D721Med (cell line): ENCODE measurements at places on chromosomes 3 and 15.

DNA sequence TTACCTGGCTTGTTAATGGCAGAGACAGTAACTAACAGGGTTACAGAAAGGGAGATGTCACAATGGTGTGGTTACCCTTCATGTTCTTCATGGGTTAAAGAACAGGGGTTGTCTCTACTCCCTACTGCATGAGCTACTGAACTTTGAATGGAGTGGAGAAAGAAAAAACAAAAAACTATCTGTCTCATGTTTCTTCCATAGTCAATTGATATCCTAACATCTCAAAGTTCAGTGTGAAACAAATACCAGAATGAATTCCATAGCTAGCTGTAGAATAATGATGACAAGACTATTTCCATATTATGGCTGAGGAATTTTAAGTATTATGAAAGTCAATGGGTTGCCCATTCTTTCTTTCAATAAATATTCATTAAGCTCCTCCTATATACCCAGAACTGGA is 161.3 kb upstream of the LPP start:
- DNase-seq: no peak

- DNase-seq: no peak
Observed at GRCh38 chr3:30140356-30141075, 465.9 kb upstream of the TGFBR2 start.

GRCh38 chr15:27776501-27776900 is 322.6 kb downstream of the OCA2 start:
- no peak for DNase-seq

DNA sequence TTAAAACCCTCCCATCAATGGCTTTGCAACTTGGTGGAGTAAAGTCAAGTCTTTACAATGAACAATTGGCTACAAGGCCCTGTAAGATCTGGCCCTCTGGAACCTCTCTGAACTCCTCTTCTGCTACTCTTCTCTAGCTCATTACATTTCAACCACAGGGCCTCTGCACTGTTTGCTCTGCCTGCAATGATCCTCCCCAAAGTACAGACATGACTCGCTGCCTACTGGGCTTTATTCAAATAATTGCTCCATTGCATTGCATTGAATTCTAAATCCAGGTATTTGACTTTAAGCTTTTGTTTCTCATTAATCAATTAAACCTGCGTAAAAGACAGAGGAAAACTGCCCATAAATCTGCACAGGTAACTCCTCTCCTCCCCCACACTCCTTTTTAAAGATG is 96.7 kb downstream of the CD47 start:
- DNase-seq: no peak

- DNase-seq: no peak
Observed at GRCh38 chr3:186417791-186418190, 55.8 kb upstream of the DGKG start.

GRCh38 chr15:60781211-60781713 is 302.3 kb upstream of the ICE2 start:
- DNase-seq: no peak

- DNase-seq: no peak
Observed at GRCh38 chr3:115279939-115280338, 132.9 kb upstream of the ZBTB20 start.

DNA sequence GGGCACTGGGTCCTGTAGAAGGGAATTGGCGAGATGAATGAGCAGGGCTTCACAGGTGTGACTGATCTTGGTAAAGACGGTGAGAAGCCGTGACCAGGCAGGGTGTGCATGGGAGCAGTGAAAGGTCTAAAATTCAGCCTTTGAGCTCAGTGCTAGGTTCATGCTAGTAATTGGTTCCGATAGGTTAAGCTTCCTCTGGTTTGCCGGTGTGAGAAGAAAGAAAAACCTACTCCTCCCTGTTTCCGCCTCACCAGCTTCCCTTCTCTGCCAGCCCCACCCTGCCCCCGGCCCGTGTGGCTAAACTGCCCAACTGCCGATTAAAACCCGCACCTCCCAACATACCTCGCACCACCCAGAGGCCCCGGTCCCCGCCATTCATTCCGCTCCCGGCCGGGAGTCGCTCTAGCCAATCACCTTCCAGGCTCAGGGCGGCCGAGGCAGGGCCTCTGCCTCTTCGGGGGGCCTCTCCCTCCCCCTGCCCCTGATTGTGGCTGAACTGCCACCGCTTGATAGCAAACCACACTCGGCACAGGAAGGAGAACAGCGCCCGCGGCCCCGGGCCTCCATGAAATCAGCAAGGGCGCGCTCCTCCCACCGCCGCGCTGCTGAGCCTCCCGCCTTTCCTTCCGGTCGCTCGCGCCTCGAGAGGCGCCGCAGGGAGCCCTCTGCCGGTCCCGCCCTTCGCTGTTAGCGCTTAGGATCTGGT is 7.3 kb upstream of the NRROS start:
- DNase-seq: peak; percentile 69

GRCh38 chr15:60009124-60009960 is 5.2 kb downstream of the FOXB1 start:
- DNase-seq: no peak

DNA sequence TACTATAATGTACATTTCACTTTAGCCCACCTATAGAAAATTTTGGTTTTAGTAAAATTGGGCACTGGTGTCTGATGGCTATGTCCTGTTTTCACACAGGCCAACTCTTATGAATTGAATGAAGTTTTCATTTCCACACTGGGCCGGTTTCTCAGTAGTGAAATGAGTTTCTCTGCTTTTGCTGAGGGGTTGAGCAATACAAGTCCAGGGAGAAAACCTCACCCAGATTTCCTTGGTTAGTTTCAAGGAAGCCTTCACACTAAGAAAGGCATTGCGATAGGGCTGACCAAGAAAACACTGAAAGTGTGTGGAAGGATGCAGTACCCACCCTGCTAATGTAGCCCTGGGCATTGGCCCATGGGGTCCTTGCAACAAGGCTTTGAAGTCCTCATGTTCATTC is 331.5 kb upstream of the CFAP20DC start:
- no peak for DNase-seq

- no peak for DNase-seq
Observed at GRCh38 chr15:65862682-65863081, 6.6 kb upstream of the RAB11A start.

DNA sequence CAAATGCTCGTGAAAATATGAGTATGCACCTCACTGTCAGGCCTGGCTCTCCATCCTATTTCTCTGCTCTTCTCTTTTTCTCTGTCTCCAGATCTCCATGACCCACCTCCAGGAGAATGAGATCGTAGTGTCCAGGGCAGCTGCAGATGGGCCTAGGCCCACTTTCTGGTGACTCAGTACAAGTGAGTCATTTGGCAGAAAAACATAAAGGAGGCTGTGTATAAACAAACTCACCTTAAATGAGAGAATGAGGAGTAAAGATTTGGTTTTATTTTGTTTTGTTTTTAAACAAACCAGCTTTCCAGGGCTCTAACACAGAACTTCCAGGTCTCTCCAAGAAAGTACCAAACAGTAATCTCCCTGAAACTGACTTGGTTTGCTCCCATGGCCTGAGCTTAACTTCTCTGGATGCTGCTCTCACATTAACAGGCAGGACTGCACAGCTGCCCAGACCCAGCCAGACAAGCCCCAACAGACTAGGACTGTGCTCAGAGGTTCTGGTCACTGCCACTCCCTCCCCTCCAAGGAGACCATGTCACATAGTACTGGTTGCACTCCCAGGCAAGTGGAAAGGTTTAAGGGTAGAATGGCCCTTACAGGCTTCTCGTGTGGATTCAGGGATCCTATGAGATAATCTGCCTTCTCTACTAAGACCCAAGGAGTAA is 1.5 kb upstream of the HEG1 start:
- no peak for DNase-seq

DNA sequence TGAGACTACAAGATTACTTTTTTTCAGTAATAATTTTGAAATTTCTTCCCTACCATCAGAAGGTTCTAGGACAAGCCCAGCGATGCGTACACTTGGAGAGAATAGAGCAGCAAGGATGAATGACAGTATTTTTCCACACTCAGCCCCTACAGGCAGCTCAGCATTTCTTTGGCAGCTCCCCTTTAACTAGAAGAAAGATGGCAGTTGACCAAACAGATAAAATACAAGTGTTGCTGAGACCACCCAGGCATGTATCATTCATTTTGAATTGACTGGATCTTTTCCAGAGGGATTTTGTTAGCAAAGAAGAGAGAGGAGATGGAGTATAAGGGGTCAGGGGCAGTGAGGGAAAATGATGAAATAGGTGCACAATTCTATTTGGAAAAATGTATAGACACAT is 761.3 kb downstream of the AGBL1 start:
- DNase-seq: no peak

GRCh38 chr3:106685745-106686144 is 691.5 kb upstream of the CCDC54 start:
- DNase-seq: no peak

DNA sequence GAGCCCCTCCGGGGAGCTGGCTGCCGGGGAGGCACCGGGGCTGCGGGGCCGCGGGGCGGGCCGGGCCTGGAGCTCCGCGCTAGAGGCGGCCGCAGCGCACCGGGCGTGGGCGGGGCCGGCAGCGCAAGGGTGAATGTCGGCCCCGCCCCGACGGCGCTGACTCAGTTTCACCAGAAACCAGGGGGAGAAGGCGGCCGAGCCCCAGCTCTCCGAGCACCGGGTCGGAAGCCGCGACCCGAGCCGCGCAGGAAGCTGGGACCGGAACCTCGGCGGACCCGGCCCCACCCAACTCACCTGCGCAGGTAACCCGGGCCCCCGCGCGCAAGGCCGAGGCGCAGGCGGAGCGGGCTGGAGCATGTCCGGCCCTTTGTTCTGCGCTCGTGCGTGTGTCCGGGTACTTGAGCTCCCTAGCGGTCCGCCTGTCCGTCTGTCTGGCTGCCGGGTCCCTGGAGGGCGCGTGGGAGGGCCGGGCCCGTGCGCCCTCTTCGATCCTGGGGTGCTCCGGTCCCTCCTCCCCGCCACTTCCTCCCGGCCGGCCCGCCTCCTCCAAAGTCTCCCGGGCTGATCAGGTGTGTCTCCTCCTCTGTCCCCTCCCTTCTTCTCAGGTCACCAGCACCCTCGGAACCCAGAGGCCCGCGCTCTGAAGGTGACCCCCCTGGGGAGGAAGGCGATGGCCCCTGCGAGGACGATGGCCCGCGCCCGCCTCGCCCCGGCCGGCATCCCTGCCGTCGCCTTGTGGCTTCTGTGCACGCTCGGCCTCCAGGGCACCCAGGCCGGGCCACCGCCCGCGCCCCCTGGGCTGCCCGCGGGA is at the start of gene SPINT1:
Gene SPINT1, plus strand, starts transcription at position 164 of the 811 bp plus-strand sequence. Its CDS starts 507 bp downstream, at position 671.
- no peak for DNase-seq

GRCh38 chr3:121883507-121883906 is 10.7 kb upstream of the SLC15A2 start:
- DNase-seq: no peak

DNA sequence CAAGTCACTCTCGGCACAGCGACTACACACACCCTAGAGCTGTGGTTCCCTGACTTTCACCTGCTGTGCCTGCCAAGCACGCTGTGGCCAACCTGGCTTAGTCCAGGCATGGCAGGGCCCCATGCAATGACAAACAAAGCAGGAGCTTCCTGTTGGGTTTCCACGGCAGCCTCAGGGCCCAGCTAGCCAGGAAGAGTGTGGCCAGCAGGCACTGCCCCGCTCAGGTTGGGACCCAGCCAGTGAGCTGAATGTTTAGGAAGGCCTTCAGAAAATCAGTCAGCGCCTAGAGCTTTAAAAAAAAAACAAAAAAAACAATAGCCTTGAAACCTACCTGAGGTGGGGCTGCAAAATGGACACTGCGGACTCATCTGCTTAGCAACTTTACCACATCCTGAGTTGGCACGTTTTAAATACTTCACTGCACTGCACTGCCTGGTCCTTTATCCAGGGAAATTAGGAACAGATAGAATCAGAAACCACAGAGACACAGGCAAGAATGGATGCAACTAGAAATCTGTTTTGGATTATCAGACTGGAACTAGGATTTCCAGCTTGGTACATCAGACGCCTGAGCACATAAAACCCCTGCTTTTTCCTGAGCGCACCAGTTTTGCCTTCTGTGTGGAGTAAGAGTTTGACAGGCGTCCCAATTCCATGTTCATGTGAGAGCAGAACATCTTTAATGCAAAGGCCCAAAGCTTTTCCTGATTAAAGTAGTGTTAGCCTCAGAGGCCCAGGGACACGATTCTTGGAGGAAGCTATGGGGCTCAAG is 36.2 kb upstream of the LDHAL6B start:
- DNase-seq: no peak

- no peak for DNase-seq
Observed at GRCh38 chr3:125281381-125281780, 68.8 kb upstream of the SLC12A8 start.

GRCh38 chr3:61605589-61606175 is 44.3 kb downstream of the PTPRG start:
- no peak for DNase-seq

GRCh38 chr3:191138937-191139336 is 60.1 kb upstream of the OSTN start:
- DNase-seq: no peak

DNA sequence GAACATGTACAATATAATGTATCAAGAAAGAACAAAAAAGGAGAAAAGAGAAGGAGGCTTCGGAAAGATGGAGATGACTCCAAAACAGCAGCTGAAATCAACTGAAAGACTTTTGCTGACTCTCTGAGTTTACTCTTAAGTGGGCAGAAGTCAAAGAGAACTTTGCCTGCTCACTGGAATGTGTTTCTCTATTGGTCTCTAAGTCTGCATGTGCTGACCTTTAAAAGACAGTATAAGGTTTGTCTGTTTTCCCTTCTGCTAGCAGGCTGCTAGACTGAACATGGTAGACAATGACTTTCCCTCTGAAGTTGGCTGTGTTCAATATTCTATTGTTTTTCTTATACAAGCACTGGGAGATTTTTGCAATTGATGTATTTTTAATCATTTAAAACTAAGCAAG is 7.2 kb upstream of the MAP4 start:
- no peak for DNase-seq
